ENCODE measurements at places on chromosomes 11 and 22. TPM values are rescaled to one million over a fixed set of nuclear protein-coding genes. Genes with fewer than 3 reads are reported as not detected.

DNA sequence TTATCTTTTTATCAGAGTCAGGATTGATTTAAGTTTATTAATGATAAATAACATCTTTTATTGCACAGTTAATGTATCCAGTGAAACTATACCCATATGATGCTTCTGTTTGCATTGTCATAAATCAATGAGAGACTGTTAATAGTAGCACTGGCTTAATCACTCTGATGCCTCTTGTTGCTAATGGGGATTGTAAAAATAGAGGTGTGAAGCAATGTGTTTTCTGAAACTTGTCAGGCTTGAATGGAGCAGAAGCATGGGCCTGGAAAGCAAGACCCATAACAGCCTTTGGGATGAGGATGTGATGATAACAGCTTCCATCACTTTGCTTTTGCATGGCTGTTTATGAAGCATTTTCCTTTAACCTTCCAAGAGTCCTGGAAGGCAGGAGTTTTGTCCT, 319.7 kb downstream of the DDX10 start:
- no peak for DNase-seq

The KRTAP5-8 gene
- total RNA-seq: not detected

DNA sequence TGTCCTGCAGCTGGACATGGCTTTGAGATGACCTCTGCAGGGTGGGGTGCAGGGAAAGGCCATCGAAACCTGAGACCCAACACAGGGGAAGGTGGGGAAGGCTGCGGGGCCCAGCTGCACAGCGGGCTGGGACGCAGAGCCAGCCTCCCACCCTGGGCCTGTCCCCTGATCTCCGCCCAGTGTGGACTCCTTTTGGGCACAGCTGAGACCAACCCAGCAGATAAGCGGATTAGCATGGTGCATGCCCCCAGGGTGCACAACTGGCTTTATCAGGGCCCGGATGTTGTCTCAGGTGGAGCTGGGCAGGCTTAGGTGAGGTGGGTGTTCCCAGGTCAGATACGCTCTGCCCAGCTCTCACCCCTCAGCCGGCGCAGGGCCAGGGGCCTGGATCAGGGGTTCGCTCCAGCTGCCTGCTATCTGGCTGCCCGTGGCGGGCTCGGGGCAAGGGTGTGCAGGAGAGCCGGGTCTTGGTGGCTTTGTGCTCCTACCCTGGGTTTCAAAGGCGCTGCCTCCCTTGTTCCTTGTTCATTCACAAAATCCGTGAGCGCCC, 28.1 kb upstream of the MUC5AC start:
- DNase-seq: no peak

DNA sequence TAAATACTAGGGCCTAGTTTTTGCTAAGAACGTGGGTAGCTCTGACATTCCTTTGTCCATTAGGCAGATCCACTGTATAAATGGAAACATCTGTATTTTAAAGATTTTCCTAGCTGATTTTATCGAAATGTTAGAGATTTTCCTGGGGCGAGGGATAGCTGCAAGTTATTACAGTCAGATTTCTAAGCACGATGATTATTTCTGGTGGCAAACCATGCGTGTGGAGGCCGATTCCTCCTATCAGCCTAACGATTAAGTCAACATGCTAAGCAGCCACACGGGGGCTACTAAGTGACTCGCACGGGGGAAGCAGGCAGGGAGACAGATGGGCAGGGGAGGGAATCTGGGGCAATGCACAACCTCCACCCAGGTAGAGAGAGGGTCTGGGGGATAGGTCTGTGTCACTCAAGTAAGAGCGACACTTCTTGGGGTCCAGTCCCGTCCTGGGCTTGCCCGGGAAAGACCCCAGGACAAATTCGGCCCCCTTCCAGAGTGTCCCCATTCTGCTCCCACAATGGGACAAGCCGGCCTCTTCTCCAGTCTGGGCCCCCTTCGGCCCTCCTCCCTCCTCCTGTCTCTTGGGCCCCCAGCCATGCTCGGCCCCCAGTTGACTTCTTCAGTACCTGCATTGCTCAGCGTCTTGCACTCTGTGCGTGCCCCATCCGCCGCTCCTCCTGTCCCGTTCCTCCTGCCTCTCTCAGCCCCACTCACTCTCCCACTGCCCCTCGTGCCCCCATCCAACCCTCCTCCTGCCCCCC, 571 bp downstream of the C11orf24 start:
- DNase-seq: peak; percentile 79

GRCh38 chr11:61777234-61778090, 14.9 kb downstream of the TMEM258 start:
- DNase-seq: no peak

The DTX4 gene
- total RNA-seq: 9.6 TPM
